A549 treated with GW870086 at 1 μM for 4 hours (cell line): ENCODE measurements at places on chromosomes 12 and 14. TPM values are rescaled to one million over a fixed set of nuclear protein-coding genes. Genes with fewer than 3 reads are reported as not detected.

ORAI1 gene
- total RNA-seq = 20.7 to 37.8 TPM (median 34.7 TPM) in 5 replicates

MGP gene
- total RNA-seq = not detected in 5 replicates

CD4 gene
- total RNA-seq = not detected in 5 replicates

ZC2HC1C gene
- 4.3 to 6.0 TPM (median 5.5 TPM) in 5 replicates for total RNA-seq

LMNTD1 gene
- not detected in 5 replicates for total RNA-seq

ERG28 gene
- 14.0 to 16.3 TPM (median 15.9 TPM) in 5 replicates for total RNA-seq

TMPRSS12 gene
- total RNA-seq = not detected in 5 replicates

FIGNL2 gene
- 0.16 to 0.34 TPM (median 0.25 TPM) in 5 replicates for total RNA-seq

WSCD2 gene
- total RNA-seq = not detected in 5 replicates

OLR1 gene
- total RNA-seq = 0.72 to 1.8 TPM (median 1.2 TPM) in 5 replicates

MEG3 gene
- total RNA-seq = 40.3 to 62.0 TPM (median 50.5 TPM) in 5 replicates

AHSA1 gene
- 213 to 280 TPM (median 245 TPM) in 5 replicates for total RNA-seq

ACVRL1 gene
- total RNA-seq = 0.05 to 0.14 TPM in 2 of 5 replicates, not detected in the others

CELA1 gene
- total RNA-seq = not detected in 5 replicates

MYF6 gene
- not detected in 5 replicates for total RNA-seq

LRRC9 gene
- not detected in 5 replicates for total RNA-seq

SERPINA3 gene
- total RNA-seq = 9.1 to 10.6 TPM (median 10.1 TPM) in 5 replicates

KCNH3 gene
- 1.2 to 3.2 TPM (median 2.8 TPM) in 5 replicates for total RNA-seq

NUAK1 gene
- 6.5 to 8.1 TPM (median 7.2 TPM) in 5 replicates for total RNA-seq

DACT1 gene
- total RNA-seq = 0.44 to 0.73 TPM (median 0.48 TPM) in 5 replicates

CCDC177 gene
- total RNA-seq = 0.02 to 0.07 TPM (median 0.06 TPM) in 3 of 5 replicates, not detected in the others
